Stimulated activated CD4-positive, alpha-beta T cell treated with anti-CD3 and anti-CD28 coated beads, Interleukin-15, amount 100 ng/mL, for 1 hour (primary cell): ENCODE measurements at places on chromosomes 6 and 20.
A peak's percentile ranks its signal among the peaks of the same experiment; 100 is the strongest.

DNA sequence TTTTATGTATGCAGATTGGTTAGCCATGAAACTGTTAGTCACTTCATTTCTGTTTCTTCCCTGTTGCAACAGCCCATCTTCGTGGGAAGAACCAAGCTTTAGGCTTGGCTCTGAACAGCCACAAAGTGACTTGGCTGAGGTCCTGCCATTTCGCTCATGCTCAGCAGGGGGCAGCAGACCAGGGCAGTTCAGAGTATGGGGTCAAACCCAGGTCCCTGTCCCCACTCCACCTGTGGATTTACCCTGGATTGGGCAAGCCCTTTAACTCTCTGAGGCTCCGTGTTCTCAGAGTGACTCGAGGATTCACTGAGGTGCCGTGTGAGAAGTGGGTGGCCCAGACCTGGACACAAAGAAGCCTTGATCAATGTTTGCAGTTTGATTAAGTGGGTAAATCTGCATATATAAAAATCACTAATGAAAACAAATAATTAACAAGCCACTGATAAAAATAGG is 19.8 kb upstream of the MAP1LC3A start:
- peak; percentile 35 for DNase-seq

- DNase-seq: no peak
Observed at GRCh38 chr6:158843751-158844683, 24.8 kb upstream of the EZR start.

- DNase-seq: no peak
Observed at GRCh38 chr6:135141728-135142127, 39.4 kb upstream of the MYB start.

GRCh38 chr20:46199198-46199597 is 81.1 kb downstream of the CD40 start:
- no peak for DNase-seq

- no peak for DNase-seq
Observed at GRCh38 chr6:153401751-153402150, 270.7 kb upstream of the RGS17 start.

DNA sequence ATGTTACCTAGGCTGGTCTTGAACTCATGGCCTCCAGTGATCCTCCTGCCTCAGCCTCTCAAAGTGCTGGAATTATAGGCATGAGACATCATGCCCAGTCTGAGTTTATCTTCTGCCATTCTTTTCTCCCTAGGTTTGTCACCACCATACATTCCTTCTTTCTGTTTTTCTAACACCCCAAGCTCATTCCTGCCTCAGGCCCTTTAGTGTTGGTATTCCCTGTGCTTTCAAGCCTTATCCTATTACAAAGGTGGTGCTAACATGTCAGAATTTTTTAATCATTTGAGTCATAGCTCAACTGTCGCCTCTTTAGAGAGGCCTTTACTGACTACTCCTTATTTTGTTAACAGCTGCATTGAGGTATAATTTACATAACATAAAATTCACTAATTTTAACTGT is 221.1 kb upstream of the PRSS16 start:
- DNase-seq: no peak

GRCh38 chr6:68134796-68135195 is 500.3 kb upstream of the ADGRB3 start:
- DNase-seq: no peak

DNA sequence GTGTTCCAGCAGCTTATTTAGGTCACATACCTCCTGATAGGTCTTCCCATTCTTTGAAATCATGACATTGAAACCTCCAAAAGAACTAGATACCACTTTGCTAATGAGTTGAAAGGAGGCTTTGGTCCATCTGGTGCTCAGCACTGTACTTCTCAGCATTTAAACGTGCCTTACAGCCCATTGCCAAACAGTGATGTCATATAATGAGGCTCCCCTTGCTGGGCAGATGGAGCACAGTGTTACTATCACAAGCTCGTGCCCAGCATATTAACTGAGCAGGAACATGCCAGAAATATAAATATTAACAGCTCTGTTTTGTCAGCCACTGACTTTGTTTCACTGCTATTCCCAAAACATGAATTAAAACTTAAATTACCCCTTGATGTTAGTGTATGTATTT is 25.5 kb upstream of the MAPK13 start:
- DNase-seq: no peak

DNA sequence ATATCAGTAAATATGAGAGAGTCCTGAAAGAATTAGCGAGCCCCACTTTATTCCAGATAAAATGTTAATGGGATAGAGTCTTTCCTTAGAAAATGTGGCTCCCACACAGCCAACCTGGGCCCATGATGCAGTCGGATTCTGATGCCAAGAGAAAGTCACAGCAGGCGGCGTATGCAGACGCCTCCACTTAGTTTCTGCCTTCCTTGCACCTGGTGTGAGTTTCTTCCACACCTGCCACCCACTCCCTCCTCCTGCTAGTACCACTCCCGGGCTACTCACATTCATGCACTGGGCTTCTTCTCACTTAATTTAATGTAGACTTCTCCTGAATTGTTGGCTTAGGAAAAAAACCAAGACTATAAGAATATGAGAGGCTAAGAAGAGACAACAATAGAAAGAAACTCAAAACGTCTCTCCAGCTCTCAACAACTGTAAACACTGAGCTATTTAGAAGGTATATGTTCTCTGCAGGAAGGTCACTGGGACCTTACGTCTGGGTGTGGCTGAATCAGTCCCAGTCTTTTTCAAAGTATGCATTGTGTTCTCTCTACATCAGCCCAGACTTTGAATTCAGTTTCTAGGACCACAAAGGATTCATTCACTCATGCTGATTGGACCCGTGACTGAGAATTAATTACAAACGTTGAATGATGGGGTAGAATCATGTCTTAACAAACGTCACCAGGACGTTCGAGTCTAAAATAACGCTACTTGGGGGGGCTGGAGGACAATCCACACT is 70.4 kb downstream of the GCNT2 start:
- DNase-seq: no peak

GRCh38 chr6:36666287-36666686 is 12.2 kb upstream of the CDKN1A start:
- no peak for DNase-seq

GRCh38 chr20:17928211-17928611 is 40.4 kb downstream of the SNX5 start:
- DNase-seq: no peak

DNA sequence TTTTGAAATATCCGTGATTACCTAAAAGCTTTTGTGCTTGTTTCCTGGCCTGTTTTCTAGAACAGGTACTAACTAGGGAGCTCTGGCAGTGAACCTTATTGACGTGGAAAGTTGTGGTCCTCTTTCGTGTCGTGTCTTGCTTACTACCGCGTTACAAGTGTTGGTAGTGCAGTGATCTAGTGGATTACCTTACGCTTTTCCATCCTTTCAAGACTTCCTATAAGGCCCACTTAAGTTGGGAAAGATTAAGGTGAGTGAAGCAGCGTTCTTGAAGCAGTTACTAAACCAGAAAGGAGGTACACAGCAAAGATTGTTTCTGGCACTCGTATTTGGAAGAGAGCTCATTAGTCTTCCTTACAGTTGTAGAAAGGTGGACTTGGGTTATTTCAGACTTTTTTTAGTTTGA is 1.9 kb downstream of the PNRC1 start:
- DNase-seq: no peak

DNA sequence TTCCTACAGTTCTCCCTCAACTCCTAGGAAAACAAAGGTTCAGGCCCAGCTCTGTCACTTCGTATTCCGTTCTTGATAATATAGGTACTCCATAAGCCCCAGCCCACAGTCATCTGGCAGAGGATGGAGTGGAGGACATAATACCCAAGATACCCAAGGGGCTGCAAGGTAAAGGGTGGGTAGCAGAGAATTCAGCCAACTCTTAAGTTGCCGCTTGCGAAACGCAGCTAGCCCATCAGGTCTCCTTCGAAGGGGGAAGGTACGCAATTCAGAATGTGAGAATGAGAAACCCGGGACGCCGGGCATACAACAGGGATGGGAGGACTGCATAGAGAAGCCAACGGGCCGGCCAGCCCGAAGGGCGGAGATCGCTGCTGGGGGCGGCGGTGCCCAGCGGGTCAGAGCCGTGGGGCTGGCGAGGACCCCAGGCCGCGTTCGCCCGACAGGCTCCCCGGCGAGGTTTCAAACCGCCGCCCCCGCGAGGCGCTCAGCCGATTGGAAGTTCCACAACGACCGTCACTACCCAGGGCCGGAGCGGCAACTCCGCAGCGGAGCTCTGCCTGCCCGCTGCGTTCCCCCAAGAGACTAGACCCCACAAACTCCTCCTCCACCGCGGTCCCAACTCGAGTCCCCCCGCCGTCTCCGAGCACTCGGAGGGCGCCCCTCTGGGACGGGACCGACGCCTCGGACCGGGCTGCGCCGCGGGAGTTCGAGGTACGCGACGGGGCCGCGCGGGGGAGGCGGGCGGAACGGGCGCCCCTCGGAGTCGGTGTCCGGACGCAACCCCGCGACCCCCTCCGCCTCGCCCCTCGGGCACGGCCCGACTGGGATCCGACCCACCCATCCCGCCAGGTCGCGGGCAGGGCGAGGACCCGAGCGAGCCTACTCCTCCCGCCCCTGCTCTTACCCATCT is 911 bp downstream of the CDK19 start:
- DNase-seq: peak; percentile 44

DNA sequence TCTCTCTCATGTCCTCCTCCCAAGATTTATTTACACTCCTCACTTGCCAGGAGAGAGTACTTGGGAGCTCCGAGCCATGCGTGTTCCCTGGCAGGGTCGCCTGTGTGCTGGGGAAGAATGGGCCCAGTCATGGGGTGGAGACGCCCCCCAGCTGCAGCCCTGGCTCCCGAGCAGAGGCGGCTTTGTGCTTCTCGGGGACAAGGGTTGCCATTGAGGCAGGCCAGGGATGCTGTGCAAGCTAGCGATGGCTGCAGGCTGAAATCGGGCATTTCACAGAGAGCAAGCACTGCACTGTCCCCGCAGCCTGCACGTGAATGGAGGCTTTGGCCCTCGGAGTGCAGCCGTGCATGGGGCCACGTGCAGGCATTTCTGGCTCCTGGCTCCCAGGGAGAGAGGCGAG is 23.8 kb downstream of the PHACTR3 start:
- DNase-seq: no peak

GRCh38 chr6:37547564-37548061 is 47.9 kb upstream of the CCDC167 start:
- no peak for DNase-seq

DNA sequence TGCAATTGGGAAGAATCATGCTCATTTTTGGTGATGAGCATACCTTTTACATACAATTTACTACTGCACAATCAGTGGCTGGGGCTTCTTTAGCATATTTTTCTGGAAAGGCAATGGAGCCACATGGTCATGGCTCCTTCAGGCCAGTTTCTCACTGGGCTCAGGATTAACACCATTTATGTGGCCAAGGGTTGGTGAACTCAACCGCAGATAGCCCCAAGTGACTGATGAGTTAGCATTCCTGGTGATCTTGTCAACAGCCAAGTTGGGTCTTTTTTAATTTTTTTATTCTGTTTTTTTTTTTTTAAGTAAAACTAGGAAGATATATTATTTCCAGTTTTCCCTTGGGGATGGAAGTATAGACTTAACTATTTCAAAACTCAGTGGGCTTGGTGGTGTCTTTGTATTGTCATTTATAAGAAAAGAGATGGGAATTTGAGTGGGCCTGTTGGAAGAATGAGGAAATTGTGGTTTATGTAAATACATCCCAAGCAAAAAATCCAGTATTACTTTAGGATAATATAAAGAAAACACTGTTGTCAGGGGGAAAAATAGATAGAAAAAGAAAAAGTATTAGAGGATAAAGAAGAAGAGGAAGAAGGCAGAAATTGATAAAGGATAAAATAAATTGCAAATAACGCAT is 397.4 kb downstream of the MAFB start:
- DNase-seq: no peak

DNA sequence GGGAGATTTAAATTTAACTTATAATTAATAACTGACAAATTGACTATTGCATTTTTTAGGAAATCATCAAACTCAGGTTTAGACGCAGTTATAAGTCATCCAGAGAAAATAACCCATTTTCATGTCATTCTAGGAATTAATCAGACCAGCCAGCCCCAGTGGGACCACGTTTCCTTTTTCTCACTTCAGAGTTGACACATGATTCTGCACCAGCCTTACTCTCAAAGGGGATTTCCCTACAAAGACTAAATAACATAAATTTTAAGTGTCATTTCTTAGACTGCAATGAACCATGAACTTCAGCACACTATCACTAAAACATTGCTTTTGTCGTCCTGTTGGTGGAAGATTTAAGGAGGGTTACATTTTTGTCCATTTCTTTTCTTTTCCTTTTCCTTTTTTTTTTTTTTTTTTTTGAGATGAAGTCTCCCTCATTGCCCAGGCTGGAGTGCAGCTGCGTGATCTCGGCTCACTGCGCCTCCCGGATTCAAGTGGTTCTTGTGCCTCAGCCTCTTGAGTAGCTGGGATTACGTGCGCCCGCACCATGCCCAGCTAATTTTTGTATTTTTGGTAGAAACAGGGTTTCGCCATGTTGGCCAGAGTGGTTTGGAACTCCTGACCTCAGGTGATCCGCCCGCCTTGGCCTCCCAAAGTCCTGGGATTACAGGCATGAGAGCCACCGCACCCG is 3.6 kb downstream of the IPCEF1 start:
- DNase-seq: no peak

DNA sequence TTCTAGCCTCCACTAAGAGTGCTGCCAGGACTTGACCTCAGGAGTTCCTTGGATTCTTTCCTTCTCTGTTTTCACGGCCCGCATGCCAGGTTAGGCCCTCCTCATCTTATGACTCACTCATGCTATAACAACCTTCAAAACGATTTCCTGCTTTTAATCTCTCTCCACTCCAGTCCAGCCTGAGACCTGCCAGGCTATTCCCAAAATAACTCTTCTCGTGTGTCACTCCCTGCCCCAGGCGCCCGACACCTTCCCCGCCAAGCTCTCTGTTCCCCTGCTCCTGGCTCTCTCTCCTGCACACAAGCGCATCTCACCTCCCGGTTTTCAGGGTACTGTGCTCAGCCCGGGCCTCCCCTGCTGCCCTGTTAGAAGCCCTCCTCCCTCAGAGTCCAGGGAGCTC is 64.1 kb upstream of the RPS6KA2 start:
- no peak for DNase-seq

- DNase-seq: no peak
Observed at GRCh38 chr6:134564705-134565104, 246.8 kb upstream of the SGK1 start.

DNA sequence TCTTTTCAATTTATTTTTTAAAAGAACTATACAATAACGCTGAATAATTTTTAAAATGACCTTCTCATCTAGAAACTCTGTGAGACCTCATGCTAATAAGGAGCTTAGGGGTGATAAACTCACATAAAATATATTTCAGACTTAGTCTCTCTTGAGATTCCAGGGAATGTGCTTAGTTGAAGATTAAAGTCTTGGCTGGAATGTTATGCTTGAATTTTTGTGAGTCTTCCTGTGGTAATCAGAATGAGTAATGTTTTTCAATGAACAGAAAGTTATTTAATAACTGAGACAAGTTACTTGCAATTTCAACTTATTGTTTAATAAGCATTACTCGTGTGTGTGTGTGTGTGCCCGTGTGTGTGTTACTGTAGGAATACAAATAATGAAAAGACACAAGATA is 379.9 kb upstream of the EPHA7 start:
- DNase-seq: no peak

- DNase-seq: no peak
Observed at GRCh38 chr6:162538643-162539064, 188.9 kb downstream of the PRKN start.

GRCh38 chr20:52493171-52493721 is 301.7 kb upstream of the ZFP64 start:
- DNase-seq: no peak
